Left kidney (tissue), 8 donors: ENCODE measurements at places on chromosomes 12 and 14.

- no peak for DNase-seq
Measured at GRCh38 chr12:81085832-81086231, 8.0 kb downstream of the ACSS3 start.

GRCh38 chr14:72503696-72504368 lies 390.1 kb downstream of the DPF3 start:
- no peak for DNase-seq

DNA sequence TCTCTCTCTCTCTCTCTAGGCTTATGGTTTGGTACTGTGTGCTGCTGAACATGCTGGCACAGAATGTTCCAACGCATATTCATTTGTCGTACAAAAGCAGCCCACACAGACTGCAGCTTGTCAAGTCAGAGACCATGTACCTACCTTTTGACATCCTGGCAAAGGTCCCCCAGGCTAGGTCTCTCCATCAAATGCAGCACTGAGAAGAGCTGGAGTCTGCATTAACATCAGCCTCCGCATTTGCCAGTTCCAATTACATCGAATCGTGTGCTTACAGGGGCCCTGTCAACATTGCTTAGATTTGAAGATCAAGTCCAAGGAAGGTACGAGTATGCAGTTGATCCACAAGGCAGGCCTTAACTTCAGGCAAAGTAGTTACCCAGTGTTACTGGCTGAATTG lies 47.9 kb downstream of the GPR135 start:
- DNase-seq, result no peak

DNA sequence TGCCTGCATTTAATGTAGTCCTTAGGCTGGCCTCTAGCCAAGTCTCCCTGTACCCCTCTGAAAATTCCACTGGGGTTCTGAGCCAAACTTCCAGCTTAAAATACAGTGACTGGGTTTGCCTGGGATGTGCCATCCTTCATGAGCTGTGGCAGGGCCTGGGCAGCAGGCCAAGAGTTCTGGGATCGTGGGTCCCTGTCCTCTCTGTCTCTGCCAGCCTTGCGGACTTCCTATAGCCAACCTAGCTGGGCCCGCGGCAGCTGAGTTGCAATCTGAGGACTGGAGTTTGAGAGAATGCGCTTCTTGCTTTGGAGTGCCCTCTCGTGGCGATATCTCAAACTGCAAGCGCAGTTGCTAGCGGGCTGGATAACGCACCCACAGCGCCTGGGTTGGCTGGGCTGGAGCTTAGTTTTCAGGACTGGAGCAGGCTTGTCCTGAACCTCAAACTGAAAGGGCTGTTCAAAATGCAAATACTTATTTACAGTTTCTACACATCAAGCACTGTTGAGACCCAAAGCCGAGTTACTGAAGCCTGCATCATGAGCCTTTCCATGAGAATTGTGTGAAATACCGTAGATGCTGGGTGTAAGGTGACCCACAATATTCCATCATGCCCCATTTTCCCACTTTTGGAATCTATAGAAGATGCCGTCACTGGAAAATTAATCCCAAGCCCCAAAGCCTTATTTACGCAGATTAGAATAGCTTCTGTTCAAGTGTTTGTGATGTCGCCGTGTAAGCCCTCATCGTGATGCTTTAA lies 7.3 kb upstream of the IFI27L2 start:
- peak; percentile 77 for DNase-seq

- no peak for DNase-seq
Measured at GRCh38 chr14:100028990-100029677, 36.1 kb upstream of the EVL start.

GRCh38 chr12:48973531-48973930 lies 2.0 kb upstream of the WNT10B start:
- DNase-seq, result no peak

GRCh38 chr14:53019406-53019805 lies 68.6 kb upstream of the FERMT2 start:
- no peak for DNase-seq

GRCh38 chr14:64060199-64060545 lies 207.4 kb downstream of the SYNE2 start:
- DNase-seq, result no peak

GRCh38 chr12:120115692-120116440 lies 687 bp downstream of the RAB35 start:
- DNase-seq, result no peak

DNA sequence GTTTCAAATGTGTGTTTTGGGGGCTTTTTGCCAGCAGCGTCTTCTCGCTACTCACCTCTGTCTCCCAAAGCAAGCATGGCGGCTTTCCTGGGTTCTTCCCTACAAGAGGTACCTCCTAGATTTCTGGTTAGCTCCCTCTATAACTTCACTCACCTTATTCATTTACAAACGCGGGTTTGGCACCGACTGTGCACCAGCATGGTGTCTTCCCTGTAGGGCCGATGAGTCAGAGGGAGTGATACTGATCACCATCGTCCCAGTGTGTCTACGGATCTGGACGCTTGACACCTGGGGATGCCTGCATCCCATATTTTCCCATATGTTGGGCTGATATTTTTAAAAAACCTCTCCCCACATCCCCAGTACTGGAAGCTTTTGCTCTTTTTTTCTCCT lies 8.0 kb upstream of the SERPINA12 start:
- DNase-seq, result no peak

DNA sequence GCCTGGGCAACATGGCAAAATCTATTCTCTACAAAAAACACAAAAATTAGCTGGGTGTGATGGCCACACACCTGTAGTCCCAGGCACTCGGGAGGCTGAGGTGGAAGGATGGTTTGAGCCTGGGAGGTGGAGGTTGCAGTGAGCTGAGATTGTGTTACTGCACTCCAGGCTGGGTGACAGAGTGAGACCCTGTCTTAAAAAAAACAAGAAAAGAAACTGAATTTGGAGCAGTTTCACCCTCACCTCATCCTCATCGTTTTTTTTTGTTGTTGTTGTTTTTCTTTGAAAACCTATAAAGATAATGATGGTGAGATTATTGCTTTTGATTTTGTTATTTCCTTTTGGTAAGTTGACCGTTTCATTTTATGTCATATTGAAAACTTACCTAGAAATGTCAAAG lies 60.7 kb downstream of the SLC38A6 start:
- DNase-seq, result no peak

DNA sequence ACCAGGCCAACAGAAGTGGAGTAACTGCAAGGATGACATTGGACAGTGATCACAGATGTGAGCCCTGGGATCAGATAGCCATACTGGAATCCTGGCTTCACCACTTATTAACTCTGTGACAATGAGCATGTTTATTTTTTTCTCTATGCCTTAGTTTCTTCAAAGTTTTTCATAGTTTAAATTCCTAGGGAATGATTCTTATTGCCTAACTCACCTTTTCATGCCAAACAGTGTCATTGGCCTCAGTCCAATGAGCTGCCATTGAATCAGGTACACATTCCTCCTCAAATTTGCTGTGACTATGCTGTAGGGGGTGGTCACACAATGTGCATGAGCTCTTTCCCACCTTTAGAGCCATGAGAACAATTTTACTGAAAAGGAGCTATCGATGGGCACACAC lies 342.3 kb downstream of the SYT1 start:
- DNase-seq, result no peak

GRCh38 chr14:66228267-66228970 lies 257.8 kb upstream of the CCDC196 start:
- DNase-seq, result no peak

- DNase-seq, result peak; percentile 96
Measured at GRCh38 chr12:56724972-56725722, at the start of gene NACA. Gene NACA, minus strand, starts transcription at chr12:56725299. Its CDS starts 778 bp downstream, at chr12:56724521.

DNA sequence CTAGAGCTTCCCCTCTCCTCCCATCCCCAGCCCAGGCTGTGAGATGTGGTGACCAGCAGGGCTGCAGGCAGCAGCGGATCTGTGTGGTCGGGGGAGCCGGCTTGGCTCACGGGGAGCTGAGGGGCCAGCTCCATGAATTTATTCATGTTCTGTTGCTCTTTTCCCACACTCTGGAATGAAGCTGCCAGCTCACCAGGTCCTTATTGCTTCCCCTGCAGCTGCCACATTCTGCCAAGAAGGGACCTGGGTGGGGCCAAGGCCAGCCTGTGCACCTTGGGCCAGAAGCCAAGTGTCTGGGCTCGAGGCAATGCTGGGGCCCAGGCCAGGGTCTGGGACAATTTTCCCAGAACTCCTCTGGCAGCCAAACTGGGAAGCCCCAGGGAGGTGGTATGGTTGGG lies 2.5 kb upstream of the C1QL4 start:
- DNase-seq, result no peak

- no peak for DNase-seq
Measured at GRCh38 chr12:98208816-98209215, 306.6 kb upstream of the TMPO start.

DNA sequence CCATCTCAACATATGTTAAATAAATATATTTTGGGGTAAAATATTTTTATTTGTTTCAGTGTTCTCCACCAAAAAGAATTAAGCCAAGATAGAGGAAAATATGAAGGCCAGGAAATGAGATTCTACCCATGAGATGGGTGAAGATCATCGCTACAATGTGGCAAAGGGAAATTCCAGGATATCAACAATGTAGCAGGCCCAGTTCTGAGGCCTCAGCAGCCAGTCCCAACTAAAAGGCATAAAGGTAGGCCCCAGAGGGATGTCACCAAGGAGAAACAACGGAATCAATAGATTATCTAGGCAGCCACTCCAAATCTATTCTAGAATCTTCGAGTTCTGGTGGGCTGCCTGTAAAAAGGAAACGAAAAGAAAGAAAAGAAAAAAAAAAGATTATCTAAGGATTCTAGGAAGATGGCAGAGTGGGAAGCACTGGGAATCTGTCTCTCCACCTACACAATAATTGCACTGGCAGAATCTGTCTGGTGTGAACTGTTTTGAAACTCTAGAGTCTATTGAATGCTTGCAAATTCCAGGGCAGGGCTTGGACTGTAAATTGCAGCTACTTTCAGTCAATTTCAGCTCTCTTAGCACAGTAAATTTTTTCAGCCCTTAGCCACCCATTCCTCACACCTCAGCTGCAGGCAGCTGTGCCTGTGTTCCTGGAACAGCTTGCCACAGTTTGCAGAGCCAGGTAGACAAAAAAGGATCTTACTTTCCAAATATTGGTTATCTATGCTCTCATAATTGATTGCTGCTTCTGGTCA lies 33.1 kb upstream of the MMP19 start:
- no peak for DNase-seq

GRCh38 chr12:56816491-56816890 lies 53.4 kb downstream of the HSD17B6 start:
- DNase-seq, result peak; percentile 25

DNA sequence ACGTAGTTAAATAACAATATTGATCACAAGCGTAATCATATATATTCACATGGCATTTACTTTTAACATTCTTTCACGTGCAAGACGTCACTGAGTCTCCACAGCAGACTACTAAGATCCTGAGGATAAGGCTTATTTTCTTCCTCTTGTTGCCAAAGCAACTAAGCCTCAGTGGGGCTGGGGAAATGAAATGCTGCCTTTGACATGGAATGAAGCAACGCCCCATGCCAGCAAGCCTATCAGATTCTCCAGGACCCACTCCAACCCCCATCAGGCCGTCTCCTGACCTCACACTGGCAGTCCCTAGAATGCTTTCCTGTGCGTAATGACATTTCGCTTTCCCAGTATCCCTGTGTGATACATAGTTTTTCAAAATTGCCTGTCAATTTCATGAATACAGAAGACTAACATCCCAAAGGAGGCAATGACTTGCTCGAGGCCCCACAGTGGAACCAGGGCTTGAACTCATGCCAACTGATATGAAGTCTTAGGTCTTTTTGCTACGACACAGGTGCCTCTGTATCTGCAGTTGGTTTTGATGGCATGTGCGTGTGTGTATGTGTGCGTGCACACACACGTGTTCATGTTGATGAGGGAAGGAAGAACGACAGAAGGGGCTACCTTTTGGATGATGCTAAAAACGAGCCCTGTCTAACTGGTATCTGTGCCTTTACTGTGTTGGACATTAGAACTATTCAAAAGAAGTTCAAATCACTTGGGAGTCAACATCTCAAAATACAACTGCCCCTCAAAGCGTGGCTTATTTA lies 239.1 kb downstream of the VRK1 start:
- DNase-seq, result no peak

- no peak for DNase-seq
Measured at GRCh38 chr14:65703996-65704395, 291.5 kb downstream of the FUT8 start.

DNA sequence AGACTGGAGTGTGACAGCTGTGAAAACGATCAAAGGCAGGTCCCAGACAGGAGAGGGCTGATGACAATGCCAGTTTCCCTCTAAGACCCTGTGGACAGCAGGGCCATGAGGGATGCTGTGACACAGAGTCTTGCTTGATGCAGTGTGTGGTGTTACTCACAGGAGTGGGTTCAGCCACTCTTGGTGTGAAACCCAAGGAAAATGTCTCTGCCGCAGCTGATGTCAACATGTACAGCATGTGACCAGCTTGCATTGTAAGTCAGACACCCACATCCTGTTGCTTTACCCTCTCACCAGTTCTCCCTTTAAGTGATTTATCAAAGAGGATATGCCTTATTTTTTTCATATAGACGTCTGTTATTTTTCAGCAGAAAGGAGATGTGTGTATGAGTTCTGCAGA lies 268.6 kb downstream of the BTG1 start:
- no peak for DNase-seq

- no peak for DNase-seq
Measured at GRCh38 chr12:133203344-133204263, 22.3 kb downstream of the ZNF268 start.

DNA sequence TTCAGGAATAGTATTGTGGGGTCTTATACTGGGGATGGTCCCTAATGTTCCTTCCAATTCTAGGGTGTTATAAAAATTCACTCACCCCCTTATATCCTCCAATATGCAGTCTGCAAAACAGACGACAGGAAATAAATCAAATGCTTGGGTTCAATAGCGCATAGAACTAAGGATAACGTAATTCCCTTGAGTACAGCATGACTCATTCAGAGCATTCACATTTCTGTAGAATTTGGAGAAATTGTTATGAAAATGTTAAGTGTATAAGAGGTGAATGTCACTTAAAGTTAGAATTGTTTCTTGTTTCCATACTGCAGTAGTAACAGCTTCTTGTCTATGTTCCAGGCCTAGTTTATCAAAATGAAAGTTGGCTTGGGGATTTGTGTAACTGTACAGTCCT lies 271.4 kb downstream of the RPS29 start:
- no peak for DNase-seq

DNA sequence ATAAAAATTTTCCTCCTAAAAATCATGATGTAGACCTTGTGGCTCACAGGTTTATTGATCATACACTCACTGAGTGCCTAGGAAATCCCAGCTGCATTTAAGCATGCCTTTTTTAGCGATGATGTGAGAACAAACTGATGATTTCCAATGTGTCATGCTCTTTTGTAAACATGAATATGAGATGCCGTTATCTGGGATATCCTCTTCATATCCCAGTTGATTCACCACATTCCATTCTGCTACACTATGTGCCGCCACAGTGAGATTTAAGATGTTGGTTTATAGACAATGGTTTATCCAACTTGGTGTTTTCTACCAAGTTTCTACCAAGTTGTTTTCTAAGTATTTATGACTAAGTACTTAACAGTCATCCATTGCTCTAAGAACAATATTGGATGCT lies 5.2 kb downstream of the OR4E1 start:
- no peak for DNase-seq

- no peak for DNase-seq
Measured at GRCh38 chr12:104684884-104685283, 228.1 kb downstream of the CHST11 start.
